CD4-positive, alpha-beta T cell (primary cell): ENCODE measurements at places on chromosomes 12 and 14.

DNA sequence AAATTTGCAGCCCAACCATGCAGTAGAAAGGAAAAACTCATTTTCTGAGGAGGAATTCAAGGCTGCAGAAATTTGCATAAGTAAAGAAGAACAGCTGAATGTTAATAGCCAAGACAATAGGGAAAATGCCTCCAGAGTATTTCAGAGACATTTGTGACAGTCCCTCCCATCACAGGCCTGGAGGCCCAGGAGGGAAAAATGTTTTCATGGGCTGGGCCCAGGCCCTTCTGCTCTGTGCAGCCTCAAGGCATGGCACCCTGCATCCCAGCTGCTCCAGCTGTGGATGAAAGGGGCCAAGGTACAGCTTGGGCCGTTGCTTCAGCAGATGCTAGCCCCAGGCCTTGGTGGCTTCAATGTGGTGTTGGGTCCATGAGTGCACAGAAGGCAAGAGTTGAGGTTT, 62.3 kb downstream of the ATXN7L3B start:
- no peaks in the 10 kb centered on the region for H3K36me3 ChIP-seq
- no peaks in the 10 kb centered on the region for H3K4me1 ChIP-seq
- H3K27me3 ChIP-seq: no peaks in the 10 kb centered on the region
- H3K4me3 ChIP-seq: no peak overlapping the region

- no peak overlapping the region for H3K27ac ChIP-seq
- no peak overlapping the region for H3K4me3 ChIP-seq
- H3K4me1 ChIP-seq: peaks cover 5% of the 10 kb centered on the region
- DNase-seq: no peak
- H3K36me3 ChIP-seq: no peaks in the 10 kb centered on the region
These were observed 26.3 kb upstream of the BCDIN3D start for GRCh38 chr12:49868952-49869815.

GRCh38 chr12:111558107-111558376, 41.1 kb downstream of the ATXN2 start:
- H3K4me3 ChIP-seq: no peak overlapping the region
- no peaks in the 10 kb centered on the region for H3K27me3 ChIP-seq

GRCh38 chr12:104974626-104975290, 11.4 kb upstream of the NOPCHAP1 start:
- no peak for DNase-seq
- H3K4me1 ChIP-seq: no peaks in the 10 kb centered on the region
- no peaks in the 10 kb centered on the region for H3K27me3 ChIP-seq
- no peaks in the 10 kb centered on the region for H3K36me3 ChIP-seq
- H3K27ac ChIP-seq: no peak overlapping the region
- H3K4me3 ChIP-seq: no peak overlapping the region

DNA sequence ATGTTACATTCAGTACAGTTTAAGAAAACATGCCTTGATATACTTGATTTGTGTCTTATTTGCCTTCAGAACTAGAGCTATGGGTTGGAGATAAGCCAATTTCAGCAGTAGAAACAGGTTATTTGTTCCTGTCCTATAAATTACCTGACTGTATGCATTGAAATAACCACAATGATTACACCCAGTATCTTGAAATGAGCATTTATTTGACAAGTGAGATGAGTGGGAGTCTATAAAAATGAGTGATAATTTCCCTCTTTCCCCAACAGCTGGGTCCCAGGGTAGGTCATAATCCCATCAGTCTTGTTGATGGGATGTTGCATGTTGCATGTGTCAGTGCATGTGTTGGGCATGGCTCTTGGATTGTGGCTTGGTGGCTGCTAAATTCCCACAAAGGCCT, 3.7 kb downstream of the TAS2R42 start:
- no peaks in the 10 kb centered on the region for H3K4me1 ChIP-seq
- no peaks in the 10 kb centered on the region for H3K27me3 ChIP-seq
- H3K27ac ChIP-seq: no peak overlapping the region
- H3K36me3 ChIP-seq: no peaks in the 10 kb centered on the region
- H3K4me3 ChIP-seq: no peak overlapping the region
